ENCODE measurements at places on chromosomes 5 and 9.

GRCh38 chr9:134949681-134950385 lies 32.1 kb upstream of the FCN1 start:
- DNase-seq: no peak

DNA sequence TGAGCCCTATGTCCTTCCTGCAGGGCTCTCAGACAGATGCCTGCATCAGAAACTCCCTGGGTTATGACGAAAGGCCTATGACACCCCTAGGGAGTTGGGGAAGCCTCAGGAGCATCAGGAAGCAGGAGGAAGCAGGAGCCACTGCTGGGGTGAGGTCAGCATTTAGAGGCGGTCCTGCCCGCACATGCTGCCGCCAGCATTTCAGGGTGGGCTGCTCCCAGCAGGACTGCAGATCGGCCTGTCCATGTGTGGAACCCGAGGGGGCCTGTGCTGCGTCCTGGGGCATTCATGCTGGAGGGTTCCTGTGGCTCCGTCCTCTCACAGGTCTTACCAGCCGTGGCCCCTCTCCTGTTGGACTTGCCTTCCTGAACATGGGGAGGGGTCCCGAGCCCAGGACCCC lies 6.9 kb downstream of the NKD2 start:
- no peak for DNase-seq

- DNase-seq: no peak
Measured at GRCh38 chr5:122259995-122260394, 52.0 kb upstream of the SNCAIP start.

- no peak for DNase-seq
Measured at GRCh38 chr5:30690931-30691330, 502.6 kb upstream of the CDH6 start.

GRCh38 chr5:14482085-14482484 lies 99.5 kb upstream of the OTULINL start:
- no peak for DNase-seq

GRCh38 chr5:62206150-62206829 lies 99.7 kb upstream of the KIF2A start:
- DNase-seq: no peak

DNA sequence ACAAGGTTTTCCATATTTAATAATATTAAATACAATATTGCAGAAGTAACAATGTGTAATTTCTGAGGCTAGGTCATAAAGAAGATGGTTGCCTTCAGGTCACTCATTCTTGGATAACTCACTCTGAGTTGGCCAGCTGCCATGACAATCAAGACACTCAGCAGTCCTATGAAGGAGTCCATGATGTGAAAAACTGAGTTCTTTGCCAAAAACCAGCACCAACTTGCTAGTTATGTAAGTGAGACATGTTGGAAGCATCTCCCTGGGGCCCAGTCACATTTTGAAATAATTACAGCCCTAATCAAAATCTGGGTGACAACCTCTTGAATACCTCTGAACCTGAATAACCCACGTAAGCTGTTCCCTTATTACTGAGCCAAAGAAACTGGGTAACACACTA lies 453.2 kb downstream of the CDH18 start:
- DNase-seq: no peak

DNA sequence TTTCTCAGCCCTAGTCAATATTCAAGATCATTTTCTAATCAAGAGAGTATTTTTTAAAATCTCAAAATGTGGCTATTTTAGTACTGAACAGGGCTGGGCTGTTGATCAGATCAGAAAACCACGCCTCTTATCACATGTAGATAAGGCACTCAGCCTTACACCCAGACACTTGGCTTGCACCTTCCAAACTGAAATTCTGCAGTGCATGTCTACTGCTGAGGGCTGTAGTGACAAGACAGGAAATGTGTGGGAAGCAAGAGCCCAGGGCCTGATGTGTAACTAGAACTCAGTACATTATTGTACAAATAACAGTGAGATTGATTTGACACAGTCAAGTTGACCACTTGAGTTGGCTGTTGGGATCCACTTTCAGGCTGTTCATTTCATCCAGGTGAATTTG lies 48.6 kb downstream of the UBE2QL1 start:
- DNase-seq: no peak

GRCh38 chr9:73079326-73079725 lies 72.3 kb upstream of the ANXA1 start:
- no peak for DNase-seq

- DNase-seq: no peak
Measured at GRCh38 chr9:73583576-73583975, 431.9 kb downstream of the ANXA1 start.

DNA sequence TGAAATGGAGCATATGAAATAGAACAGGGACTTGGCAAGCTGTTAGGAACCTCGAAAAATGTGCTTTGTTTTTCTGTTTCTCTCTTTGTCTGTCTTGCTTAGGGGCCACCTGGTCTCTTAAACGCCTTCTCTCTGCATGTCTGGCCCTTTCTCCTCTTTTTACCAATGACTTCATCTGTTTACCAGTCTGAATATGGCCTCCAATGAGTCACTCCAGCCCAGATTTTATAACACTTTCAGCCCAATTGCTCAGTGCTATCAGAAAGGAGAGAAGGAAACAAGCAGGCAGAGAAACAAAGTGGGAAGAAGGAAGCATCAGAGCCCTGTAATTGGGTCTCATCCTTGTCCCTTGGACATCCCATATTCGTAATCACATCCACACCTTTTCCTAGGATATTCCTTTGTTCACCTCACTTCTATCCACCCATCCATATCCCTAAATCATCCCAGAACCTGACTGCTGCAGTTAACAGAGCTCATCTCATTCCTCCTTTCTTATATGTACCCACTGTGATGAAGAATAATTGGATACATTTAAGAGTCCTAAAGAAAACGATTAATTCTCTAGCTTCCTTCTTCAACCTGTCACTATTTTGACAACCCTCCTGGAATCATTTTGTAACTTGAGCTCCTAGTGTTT lies 151.8 kb upstream of the GPR151 start:
- DNase-seq: no peak

DNA sequence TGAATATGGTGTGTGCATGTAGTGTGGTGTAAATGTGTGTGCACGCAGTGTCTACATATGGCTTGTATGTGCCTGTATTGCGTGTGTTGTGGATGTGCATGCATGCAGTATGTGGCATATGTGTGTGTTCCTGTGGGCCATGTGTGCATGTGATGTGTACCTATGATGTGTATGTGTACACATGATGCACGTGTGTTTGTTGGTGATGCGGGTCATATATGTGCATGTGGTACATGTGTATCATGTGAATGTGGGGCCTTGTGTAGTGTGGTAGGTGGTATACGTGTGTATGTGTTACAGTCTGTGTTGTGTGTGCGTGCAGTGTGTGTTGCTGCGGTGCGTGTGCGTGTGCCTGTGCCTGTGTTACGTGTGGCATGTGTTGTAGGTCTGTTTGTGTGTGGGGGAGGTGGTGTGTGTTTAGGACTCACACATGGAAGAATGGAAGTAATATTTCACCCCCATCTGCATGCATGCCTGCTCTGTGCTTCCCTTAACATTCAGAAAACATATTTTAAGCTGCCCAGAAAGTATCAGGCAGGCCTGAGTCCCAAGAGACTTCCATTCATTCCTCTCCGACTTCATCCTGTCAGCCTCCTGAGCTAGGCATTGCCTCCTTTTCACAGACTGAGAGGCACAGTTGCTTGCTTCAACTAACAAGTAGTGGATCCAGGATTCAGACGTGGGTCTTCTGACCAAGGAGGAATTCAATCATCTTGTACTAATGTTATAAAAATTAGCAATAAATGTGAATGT lies 55.4 kb upstream of the RUFY1 start:
- no peak for DNase-seq

DNA sequence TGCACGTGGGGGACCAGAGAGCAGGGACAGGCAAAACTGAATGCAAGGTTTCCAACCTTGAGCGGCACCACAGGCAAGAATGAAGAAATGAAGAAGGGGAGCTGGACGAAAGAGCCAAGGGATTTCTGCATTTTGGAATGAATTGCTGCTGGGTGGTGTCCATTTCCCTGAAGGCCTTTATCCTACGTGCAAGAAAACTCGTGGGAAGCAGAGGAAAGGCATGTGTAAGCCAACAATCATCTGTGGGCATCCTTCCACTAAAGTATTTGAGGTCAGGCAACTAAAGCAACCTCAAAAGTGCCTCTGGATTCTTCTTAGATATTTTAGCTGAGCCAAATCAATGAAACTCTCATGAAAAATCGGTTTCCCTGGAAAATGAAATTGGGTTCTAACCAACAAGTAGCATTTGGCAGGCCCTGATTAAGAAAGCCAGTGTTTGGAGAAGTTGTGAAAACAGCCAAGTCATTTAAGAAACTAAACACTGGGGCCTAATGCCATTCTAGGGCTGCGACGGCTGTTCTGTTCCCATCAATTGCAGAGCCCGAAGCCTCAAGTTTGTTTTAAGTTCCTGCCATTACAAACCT lies 4.7 kb upstream of the TGFBI start:
- peak; percentile 61 for DNase-seq

DNA sequence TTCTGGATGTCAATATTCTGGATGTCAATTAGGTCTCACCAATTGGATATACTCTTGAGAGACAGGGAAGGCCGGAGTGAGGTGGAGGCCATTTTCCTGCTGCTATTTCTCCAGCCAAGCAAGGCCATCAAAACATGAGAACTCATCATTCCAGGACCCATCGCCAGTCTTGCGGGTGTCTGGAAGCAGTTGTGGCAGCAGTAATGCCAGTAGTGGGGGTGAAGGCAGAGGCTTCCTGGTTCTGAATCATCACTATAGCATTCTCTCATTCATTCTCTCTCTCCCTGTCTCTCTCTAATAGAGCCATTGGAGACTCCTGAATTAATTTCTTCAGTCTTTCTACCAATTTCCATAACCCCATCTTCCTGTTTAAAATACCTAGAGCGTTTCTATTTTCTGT lies 71.8 kb downstream of the EGFLAM start:
- no peak for DNase-seq

- DNase-seq: no peak
Measured at GRCh38 chr5:170362656-170363055, 26.5 kb downstream of the KCNMB1 start.

GRCh38 chr5:84272771-84273516 lies 111.7 kb downstream of the EDIL3 start:
- no peak for DNase-seq

Measured in suppressor macrophage treated with lipopolysaccharide for 4 hours (primary cell).